ENCODE measurements at places on chromosomes 2 and 18.

DNA sequence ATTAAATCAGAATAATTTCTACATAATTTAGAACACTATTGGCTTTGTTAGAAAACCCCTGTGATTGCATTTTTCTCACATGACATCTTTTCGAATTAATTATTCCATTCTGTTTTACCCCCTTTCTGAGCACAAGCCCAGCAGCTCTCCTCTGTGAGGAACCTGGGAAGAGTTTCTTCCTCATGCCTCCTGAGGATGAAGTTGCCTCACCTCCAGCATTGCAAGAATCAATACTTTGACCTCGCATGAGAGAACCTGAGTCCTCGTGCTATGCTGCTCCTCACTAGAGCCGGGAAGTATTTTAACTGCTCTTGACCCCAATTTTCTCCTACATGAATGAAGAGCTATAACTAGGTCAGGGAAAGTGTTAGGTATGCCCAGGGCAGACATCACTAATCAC, 77.1 kb upstream of the RAPH1 start:
- no peak for DNase-seq

GRCh38 chr2:36770542-36771287, 74.2 kb downstream of the VIT start:
- no peak for DNase-seq

DNA sequence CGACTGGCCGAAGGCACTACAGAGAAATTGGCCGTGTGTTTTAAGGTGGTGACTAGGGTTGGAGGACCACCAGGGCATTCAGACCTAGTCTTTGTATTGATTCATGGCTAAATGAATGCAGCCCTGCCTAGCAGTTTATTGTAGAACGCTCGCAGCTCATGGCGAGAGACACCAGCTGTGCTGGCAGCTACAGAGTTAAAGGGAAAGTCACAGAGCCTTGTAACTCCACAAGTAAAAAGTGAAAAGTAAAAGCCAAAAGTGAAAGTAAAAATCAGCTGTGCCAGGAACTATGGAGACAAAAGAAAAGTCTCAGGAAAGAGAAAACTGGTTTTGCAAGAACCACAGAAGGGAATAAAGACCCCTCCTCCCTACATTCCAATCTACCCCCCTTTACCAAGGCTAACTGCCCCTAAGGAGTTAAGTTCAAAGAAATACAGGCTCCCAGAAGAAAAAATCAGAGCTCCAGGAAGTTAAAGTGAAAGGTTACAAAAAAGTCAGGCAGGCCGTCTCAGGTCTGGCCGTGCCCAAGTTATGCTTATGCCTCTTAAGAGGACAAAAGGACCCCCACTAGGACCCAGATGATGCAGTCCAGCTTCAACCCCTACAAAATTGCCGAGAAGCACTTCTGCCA, 46.4 kb upstream of the SELENOI start:
- DNase-seq, result no peak

- no peak for DNase-seq
Measured at GRCh38 chr2:155815851-155816250, 516.7 kb downstream of the NR4A2 start.

- DNase-seq, result no peak
Measured at GRCh38 chr2:234751275-234751973, 200.4 kb upstream of the SH3BP4 start.

Data from caudate nucleus (tissue), 63 donors.